ENCODE measurements at places on chromosomes 12 and 14.

DNA sequence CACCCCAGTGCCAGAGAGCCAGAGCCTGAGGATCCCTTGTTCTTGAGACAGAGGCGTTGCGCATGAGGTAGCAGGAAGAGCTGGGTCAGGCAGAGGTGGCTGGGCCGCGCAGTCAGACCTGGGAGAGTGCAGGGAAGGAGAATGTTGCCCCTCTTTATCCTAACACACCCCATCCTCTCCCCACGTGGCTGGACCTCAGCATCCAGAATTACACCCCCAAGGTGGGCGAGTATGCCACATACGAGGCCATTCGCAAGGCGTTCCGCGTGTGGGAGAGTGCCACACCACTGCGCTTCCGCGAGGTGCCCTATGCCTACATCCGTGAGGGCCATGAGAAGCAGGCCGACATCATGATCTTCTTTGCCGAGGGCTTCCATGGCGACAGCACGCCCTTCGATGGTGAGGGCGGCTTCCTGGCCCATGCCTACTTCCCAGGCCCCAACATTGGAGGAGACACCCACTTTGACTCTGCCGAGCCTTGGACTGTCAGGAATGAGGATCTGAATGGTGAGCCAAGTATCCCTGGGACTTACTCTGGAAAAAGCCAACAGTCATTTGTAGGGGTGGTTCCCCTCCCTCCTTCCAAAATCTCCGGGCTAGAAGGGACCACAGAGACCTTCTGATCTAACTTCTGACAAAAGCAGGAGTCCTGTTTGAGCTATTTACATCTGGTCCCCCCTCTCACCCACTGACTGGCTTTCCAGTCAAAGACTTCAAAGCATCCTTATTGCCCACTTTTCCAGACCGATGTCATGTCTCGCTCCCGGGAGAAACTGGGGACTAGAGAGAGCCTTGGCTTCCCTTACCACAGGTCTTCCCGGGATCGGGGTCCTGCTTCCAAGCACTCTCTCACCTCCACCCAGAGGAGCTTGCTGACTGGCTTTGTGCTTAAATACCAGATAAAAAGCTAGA lies 6.1 kb downstream of the MMP14 start:
- no peak for DNase-seq

DNA sequence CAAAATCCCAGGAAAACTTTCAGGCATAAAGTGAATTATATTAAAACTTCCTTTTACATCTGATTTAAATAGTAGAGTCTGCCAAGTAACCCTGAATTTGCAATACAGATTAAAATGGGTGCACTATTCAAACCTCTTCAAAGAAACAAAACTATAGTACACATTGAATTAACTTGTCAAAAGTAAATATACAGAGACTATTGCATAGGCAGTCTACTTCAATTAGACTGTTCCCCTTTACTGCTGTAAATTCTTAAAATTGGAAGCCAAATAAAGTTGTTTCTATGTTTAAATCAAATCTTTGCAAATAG lies 7.1 kb downstream of the KRAS start:
- DNase-seq = no peak

GRCh38 chr12:131135311-131135785 lies 181.6 kb downstream of the ADGRD1 start:
- no peak for DNase-seq

DNA sequence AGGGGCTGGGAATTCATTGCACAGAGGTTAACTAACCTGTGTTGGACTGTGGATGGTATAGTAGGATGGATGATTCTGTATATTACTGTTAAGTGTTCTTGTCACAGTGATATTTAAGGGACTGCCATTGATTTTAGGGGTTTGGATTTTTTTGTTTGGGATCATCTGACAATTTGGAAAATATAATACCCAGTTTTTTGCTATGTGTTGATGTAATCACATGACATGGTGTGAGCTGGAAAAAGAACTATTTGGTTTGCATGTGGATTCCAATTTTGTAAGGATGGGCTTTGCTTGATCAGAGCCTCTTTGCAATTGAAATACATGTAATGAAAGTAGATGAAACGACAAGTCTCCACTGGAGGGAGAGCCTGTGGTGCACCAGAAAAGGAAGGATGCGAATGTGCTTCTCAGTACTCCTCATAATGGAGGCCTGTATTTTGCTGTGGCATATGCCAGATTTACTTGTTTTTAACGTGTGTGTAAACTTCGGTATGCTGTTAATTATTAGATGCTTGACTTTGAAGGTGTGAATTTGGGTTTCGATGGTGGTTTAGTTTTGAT lies 2.7 kb downstream of the DYRK2 start:
- DNase-seq = no peak

DNA sequence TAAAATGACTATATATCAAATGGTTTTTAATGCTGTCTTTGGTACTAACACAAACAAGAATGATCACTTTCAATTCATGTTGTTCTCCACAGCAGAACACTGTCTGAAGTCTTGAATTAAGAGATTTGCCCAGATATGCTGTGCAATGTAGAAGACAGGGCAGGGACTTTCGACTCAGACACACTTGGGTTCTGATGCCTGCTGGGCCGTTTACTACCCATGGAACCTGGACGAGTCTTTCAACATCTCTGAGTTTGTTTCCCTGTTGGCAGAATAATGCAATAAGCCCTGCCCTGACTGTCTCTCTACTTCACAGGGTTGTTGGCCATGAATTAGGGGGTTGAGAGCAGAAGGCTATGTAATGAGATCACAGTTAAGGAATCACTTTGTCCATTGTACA lies 162.6 kb upstream of the TMPO start:
- no peak for DNase-seq

DNA sequence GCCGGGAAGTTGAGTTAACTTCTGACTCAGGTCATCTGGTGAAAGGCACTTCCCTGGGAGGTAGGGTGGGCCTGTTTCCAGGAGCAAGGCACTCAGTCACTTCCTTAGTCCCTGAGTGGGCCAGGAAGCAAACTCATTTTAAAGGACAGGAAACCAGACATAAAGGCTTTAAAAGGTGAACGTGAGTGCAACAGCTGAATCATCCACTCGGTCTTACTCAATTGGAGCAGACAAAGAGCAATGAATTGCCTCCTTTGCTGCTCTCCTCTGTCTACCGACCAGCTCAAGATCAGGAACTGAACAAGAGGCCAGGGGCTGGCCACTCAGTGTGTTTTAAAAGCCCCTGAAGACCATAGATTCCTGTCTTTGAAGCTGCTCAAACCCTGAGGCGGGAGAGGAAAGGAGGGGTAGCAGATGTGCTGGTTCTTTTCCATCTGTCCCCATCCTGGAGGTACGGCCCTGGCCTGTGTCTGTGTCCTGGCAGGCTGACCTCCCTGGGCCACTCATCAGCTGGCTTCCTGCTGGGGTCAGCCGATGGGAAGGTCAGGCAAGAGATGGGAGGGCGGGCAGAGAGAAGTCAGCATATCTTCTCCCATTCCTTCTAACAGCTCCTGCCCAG lies 148.9 kb downstream of the PPM1H start:
- DNase-seq = no peak

GRCh38 chr12:67797185-67797741 lies 148.7 kb downstream of the DYRK2 start:
- DNase-seq = no peak

GRCh38 chr14:103576371-103577024 lies 13.7 kb downstream of the COA8 start:
- peak; percentile 59 for DNase-seq

GRCh38 chr14:97219431-97220017 lies 422.3 kb downstream of the VRK1 start:
- DNase-seq = no peak

DNA sequence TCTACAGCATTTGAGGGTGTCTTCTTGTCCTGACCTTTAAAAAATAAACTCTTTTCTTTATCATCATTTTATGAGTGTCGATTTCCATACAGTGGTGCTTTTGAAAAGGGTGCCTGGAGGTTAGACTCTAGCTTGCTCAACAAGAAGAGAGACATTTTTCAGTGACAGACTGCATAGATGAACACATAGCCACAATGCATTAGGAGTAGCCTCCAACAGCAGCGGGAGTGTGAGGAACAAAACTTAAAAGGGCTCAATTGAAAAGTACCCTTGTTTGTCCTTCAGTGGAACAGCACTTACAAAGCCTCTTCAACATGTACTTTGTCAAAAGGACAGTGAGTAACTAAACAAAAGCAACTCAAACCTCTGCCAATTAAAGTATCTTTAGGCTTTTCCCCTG lies 119.3 kb downstream of the SOX5 start:
- no peak for DNase-seq

GRCh38 chr12:52005903-52006703 lies 643 bp upstream of the TAMALIN start:
- no peak for DNase-seq

DNA sequence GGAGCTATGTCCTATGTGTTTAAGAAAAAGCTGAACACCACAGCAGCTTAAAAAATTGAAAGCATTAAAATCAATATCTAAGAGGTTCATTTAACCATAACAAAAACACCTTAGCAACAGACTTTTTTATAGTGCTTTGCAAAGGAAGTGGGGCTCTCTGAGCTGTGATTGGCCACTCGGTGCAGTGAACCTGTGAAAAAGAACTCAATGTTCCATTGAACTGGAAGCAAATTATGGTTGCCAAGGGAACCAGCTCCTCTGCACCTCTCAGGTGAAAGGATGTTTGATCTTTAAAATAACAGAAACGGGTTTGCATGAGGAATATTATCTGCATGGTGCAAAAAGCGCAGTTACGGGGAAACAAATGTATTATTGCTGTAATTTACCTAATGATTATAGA lies 149.4 kb downstream of the SNAPC1 start:
- no peak for DNase-seq

- no peak for DNase-seq
Measured at GRCh38 chr12:71169286-71169685, 11.5 kb upstream of the TSPAN8 start.

DNA sequence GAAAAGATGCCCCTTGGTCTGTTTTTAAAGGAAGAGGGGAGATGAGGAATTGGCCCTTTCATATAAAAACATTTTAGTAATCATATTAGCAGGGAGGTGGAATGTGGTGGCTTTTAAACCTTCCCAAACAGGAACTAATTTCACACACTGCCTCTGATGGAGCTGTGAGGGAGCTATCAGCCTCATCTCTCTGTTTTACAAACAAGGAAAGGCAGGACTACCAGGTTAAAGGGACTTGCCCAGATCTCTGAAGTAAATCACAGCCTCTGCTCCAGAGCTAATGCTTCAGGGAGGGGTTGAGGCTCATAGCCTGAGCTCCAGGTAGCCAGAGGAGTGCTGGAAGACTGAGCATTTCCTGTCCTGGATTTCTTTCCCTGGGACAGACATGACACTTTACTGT lies 1.1 kb upstream of the BMP4 start:
- no peak for DNase-seq

DNA sequence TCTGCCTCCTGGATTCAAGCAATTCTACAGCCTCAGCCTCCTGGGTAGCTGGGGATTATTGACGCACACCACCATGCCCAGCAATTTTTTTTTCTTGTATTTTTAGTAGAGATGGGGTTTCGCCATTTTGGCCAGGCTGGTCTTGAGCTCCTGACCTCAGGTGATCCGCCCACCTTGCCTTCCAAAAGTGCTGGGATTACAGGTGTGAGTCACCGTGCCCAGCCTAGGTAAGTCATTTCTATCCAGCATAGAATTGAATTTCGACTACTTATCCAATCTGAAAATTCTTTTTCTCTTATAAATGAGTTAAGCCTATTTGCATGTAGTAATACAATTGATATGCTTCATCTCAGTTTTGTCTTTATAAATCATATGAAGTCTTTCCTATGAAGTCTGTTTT lies 12.9 kb upstream of the NOPCHAP1 start:
- DNase-seq = no peak

GRCh38 chr14:95697764-95698163 lies 11.5 kb downstream of the TCL1B start:
- DNase-seq = no peak

GRCh38 chr14:23115039-23115731 lies 3.9 kb downstream of the CEBPE start:
- no peak for DNase-seq

GRCh38 chr12:21676776-21677175 lies 19.1 kb upstream of the LDHB start:
- DNase-seq = no peak

DNA sequence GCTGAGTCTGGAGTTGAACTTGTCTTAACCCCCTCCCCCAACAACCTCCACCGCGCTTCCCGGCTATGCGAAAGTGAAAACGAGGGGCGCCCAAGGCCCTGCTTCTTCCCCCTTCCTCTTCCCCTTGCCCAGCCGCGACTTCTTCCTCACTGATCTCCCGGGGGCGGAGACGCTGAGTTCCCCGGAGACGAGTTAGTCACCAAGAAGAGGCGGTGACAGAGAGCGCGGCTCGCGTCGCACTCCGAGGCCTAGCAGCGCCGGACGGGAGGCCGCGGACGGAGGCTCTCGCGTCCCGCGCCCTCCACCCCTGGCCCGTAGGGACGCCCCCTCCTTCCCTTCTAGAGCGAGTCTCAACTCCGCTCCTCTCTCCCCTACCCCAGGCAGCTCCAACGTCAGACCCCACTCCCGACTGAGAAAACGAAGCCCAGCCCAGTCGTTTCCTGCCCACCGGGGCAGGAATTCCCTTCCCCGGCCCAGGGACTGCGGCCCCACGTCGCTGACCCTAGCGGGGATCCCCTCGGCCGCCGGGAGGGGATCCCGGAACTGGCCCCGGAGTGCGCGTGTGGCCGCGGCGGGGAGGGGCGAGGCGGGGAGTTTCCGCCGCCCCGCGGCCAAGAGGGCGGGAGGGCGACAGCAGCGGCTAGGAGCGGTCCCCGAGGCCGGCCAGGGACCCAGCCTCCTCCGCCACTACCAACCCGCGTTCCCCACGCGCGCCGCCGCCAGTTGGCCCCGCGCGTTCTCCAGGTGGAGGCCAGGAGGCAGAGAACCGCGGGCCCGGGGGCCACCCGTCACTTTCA lies 1.4 kb downstream of the BAZ1A start:
- DNase-seq = peak; percentile 70

- no peak for DNase-seq
Measured at GRCh38 chr12:58169826-58170225, 228.5 kb downstream of the ATP23 start.

GRCh38 chr12:115044073-115044472 lies 360.1 kb upstream of the TBX3 start:
- DNase-seq = no peak

- no peak for DNase-seq
Measured at GRCh38 chr12:94730847-94731246, 80.5 kb upstream of the TMCC3 start.

GRCh38 chr12:7101694-7102131 lies 7.3 kb downstream of the C1RL start:
- no peak for DNase-seq

DNA sequence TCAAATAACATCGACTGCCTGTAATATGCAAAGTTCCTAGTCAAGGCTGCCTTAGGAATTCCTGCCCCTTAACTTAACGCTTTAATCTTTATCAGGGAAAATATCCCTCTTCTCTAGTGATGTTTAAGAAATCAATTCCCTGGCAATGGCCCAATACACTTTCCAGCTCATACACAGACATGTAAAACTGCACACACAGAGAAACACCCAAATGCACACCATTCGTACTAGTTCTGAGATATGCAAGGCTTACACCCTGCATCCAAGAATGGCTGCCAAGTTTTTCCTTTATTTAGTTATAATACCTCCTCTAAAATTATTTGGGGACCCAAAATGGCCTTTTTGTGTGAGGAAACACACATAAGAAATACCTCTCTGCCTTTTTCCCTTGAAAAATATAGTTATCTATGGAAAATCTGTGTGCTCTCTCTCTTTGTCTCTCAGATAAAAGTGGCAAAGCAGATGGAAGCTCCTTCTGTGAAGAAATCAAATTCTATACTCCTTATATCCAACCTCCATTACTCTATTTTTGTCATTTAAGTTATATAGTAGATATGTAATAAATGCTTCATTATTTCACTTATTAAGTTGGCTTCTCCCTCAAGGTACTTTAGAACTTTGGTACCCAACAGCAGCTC lies 120.0 kb upstream of the MDM1 start:
- DNase-seq = no peak

- peak; percentile 1 for DNase-seq
Measured at GRCh38 chr12:56029666-56030293, 8.9 kb downstream of the IKZF4 start.
